ENCODE measurements at places on chromosomes 6 and 20. TPM values are rescaled to one million over a fixed set of nuclear protein-coding genes. Genes with fewer than 3 reads are reported as not detected.

BTN3A1 gene
- 18.2 TPM for polyA plus RNA-seq

OR2J2 gene
- not detected for polyA plus RNA-seq

DNA sequence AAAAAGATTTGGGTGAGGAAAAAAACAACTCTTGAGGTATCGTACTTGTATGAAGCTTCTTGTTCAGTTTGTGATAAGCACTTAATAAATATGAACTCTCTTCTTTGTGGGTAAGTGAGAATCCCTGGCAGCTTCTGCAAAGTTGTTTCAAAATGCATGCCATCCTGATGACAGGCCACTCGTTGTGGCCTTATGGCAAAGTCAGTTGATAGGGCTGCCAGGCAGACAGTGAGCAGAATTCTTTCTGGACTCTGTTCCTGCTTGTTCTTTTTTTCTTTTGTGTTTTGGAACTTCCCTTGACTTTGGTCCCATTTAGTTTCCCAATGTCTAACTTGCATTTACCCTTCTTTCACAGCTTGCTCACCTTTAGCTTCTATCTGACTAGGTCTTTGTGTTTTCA lies 983.5 kb upstream of the FLRT3 start:
- DNase-seq = no peak

- no peak for DNase-seq
Measured at GRCh38 chr20:61477451-61477861, 225.4 kb downstream of the CDH4 start.

DNA sequence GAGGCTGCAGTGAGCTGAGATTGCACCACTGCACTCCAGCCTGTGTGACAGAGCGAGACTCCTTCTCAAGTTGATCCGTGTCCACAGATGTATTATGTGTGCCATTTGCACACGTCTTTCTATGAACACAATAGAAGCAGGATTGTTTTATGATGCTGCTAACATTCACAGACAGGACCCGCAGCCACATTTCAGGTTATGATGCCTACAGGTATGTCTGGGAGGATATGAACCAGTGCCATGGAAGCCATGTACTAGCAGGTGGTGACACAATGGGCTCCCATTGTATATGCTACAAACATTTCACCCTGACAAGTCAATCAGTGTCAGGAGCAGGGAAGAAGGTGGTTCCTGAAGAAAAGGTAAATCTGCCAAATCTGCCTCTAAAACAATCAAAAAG lies 4.3 kb downstream of the TRAM2 start:
- no peak for DNase-seq

DNA sequence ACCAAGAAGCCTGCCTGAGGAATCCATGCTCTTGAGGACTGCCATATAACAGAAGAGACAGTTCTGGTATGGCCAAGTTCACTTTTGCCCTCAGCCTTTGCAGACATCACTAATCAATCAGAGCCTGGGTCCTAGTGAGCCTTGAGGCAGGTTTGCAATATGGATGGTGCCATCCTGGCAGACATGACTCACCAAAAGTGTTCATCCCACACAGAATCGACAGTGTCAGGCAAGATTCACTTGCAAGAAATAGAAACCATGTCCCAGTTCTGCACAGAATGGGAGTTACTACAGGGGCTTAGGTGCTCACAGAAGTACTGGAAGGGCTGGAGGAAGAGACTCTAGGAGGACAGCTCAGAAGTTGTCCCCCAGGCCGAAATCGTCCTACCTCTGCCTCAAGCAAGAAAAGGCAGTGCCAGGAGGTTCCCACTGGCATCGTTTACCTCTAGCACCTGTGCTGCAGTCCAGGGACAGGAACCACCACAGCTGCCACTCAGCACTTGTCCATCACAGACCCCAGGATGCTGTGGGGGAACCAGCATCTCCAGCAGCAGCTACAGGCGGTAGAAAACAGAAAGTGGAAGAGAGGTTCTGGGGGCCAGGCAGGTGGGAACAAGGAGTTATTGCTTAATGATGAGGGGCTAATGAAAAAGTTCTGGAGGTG lies 42.6 kb upstream of the PHACTR3 start:
- no peak for DNase-seq

All from muscle of back (tissue), 13 donors.